ENCODE measurements at places on chromosomes 12 and 14.
A peak's percentile ranks its signal among the peaks of the same experiment; 100 is the strongest.

GRCh38 chr12:128820723-128821432, 2.9 kb downstream of the SLC15A4 start:
- no peak for DNase-seq

GRCh38 chr14:55107766-55108554, 21.1 kb upstream of the LGALS3 start:
- no peak for DNase-seq

DNA sequence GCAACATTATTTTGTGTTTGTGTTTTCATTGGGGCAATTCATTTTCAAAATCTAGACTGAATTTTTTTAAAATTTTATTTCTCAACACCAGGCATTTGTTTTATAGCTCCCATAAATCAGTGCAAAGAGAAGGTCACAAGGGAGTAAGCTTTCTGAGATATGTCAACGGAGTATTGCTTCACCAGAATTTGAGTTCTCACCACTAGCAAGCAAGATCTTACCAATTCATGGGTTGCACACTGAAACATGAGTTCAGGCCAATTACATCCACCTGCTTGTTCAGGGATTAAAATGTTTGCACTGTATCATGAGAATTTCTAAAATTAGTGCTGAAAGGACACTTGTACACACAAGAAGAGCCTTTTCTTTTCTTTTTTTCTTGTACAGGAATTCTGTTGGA, 121.9 kb downstream of the CAND1 start:
- DNase-seq, result no peak

DNA sequence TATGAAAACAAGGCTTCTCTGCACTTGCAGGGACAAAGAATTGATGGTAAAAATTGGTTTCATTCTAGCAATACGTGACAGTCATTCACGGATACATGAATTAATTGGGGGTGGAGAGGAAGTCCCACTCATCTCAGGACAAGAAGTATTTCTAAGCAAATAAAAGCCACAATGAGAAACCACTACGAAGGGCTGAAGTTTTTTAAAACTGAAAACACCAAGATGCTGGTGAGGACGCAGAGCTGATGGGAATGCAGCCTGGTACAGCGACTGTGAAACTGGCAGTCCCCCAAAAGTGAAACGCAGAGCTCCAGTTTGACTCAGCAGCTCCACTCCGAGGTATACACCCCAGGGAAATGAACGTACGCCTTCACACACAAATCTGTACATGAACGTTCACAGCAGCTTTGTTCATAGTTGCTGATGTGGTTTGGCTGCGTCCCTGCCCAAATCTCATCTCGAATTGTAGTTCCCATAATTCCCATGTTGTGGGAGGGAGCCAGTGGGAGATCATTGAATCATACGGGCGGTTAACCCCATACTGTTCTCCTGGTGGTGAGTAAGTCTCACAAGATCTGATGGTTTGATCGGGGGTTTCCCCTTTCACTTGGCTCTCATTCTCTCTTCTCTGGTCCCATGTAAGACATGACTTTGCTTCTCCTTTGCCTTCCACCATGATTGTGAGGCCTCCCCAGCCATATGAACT, 89.0 kb downstream of the SCARB1 start:
- peak; percentile 26 for DNase-seq

GRCh38 chr12:45388545-45388944, 172.7 kb downstream of the ANO6 start:
- DNase-seq, result peak; percentile 10

- DNase-seq, result peak; percentile 78
These were observed 835 bp downstream of the VEZT start for GRCh38 chr12:95218150-95219133.

GRCh38 chr12:54228471-54228870, 39.7 kb upstream of the SMUG1 start:
- DNase-seq, result no peak

GRCh38 chr12:19223695-19224094, 94.2 kb downstream of the PLEKHA5 start:
- DNase-seq, result no peak

GRCh38 chr12:12210416-12210815, 56.4 kb downstream of the LRP6 start:
- no peak for DNase-seq

DNA sequence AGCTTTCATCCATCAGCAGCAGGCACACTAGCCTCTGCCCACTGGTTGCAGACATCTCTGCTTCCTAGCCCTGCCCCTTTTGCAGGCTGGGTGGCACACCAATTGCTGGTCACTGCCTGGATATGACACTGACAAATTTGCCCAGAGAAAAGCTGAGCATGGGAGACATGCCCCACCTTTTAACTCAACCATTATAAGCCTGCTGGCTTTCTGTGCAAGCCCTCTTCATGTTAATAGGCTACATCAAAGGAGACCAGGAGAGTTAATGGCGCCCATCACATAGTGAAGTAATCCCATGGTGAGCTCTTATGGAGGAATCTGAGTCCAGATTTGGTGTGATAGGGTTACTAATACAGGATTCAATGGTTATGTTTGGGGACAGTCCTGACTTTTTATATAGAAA, 139.2 kb downstream of the KICS2 start:
- no peak for DNase-seq

DNA sequence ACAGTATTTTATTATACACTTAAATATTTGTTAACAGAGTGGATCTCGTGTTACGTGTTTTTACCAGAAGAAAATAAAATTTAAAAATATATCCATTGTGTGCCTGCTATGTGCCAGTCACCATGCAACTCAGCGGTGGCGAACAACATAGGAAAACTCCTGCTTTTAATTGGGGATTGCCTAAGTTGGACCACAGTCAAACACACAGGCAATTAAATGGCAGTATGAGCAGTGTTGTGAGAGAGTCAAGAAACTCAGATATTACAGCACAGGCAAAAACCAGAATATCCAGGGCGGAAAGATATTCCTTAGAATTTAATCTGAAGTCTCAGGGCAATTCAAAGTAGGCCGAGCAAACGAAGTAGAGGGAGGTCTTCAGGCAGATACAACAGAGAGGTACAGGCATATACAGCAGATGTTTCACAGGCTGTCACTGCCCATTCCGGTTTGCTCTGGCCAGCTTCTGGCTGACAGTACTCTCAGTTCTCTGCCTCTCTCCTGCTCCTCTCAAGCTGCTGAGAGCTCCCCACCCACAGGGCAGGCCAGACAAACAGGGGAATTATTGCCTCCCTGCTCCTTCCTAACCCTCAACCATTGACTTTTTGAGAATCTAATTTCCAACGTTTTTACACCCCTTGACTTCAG, 540.2 kb upstream of the TMEM132C start:
- DNase-seq, result no peak

DNA sequence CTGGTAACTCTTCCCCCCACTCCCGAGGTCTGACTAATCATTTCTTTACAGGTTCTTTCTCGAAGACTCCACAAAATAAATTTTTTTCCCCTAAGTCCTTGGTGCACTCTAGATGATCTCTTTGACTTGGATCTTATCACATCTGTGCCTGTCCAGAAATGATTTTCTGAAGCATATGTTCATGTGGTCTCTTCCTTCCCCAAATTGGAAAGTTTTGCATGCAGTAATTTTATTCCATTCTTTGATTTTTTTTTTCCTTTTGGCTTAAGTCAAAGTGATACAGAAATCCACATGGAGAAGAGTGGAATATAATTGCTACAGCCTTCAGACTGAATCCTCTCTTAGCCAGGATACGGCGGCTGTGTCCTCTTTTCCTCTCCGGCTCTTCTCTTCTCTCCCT, 213.3 kb downstream of the BMP4 start:
- no peak for DNase-seq

DNA sequence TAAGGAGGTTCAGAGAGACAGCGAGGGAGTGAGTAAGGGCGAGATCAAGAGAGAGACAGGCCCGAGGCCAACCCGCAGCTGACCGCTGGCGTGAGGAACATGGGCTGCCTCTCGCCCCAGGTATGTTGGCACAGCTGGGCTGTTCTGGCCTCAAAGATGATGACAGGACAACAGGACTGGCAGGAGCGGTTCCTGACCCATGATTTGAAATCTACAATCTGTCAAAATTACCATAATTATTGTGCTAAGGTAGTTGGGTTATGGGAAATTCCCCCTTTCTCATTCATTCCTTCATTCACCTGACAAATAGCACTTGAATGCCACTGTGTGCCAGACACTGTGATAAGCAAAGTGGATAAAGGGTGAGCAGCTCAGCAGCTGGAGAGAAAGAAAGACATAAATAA, 5.1 kb upstream of the ENDOU start:
- no peak for DNase-seq

GRCh38 chr12:74620921-74621320, 83.3 kb downstream of the ATXN7L3B start:
- no peak for DNase-seq

- DNase-seq, result no peak
These were observed 3.6 kb downstream of the KRT83 start for GRCh38 chr12:52317468-52318052.

- DNase-seq, result no peak
These were observed 28.0 kb downstream of the POLE start for GRCh38 chr12:132659146-132659545.

GRCh38 chr14:24990050-24990449, 59.9 kb downstream of the STXBP6 start:
- no peak for DNase-seq

DNA sequence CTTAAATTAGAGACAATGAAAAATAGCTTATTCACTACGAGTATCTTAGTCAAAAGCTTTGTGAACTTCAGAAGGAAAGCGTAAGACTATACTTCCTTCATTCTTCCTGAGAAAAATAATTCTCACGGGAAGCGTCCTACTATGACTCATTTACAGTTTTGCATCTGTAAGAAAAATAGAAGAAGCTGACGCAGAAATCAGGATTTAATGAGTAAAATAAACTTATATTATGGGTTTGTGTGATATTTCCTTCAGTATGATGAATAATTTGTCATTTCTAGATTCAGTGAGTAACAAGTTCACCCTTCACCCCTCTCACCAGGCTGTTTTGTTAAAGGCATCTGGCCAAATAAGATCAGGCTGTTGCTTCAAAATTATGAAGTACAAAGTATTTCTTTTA, 17.8 kb upstream of the PDE3A start:
- DNase-seq, result no peak

- DNase-seq, result no peak
These were observed 9.4 kb downstream of the ERP27 start for GRCh38 chr12:14928931-14929330.

DNA sequence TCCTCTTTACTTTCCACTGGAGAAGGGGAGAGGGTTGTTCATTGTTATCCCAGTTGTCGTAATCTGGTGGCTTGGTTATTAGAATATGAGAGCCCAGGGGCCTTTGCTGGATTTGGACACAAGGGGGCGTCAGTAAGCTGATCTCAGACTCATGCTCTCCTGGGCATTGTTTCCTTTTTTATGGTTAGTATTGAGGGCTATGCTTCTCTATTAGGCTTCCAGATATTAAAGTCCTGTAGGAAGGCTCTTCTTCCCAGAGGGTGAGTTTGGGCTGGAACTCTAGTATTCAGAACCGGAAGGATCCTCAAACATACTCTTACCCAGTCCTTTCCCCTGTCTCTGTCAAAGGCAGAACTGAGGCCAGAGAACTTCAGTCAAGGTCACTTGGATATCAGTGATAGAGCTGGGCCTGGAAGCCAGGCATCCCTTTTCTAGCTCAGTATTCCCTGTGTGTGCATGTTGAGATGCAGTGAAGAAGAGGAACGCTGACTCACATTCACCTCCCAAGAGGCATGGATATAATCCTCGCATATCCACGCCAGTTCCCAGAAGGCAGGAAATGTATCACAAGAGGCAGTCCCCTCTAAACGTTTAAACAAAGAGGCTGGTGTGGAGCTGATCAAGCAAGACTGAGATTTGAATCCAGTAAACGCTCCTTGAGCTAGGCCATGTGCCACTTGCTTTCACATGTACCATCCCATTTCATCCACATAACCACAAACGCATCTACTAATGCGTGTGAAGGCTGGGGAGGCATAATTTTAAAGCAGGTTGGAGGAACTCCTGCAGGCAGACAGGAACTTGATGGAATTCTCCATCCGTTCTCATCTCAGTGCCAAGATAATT, 41.6 kb downstream of the UBE3B start:
- DNase-seq, result peak; percentile 47

DNA sequence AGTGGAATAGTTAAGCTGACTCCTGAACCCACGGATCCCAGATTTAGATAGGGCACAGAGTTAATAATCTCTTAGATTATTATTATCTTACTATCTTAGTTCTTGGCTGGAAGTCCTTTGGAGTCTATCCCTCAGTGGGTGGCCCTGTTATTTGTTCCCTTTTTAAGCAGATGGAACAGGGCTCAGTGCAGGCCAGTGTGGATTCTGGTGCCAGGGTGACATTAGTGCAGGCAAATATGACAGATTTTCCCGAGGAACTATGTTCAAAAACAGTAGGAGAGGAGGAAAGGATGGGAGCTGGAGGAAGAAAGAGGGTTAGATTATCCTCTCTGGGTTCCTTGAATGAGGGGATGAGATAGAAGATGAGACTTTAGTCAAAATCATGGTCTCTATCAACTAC, 41.4 kb upstream of the CISTR start:
- no peak for DNase-seq

GRCh38 chr12:52564582-52564981, 9.1 kb downstream of the KRT74 start:
- no peak for DNase-seq

DNA sequence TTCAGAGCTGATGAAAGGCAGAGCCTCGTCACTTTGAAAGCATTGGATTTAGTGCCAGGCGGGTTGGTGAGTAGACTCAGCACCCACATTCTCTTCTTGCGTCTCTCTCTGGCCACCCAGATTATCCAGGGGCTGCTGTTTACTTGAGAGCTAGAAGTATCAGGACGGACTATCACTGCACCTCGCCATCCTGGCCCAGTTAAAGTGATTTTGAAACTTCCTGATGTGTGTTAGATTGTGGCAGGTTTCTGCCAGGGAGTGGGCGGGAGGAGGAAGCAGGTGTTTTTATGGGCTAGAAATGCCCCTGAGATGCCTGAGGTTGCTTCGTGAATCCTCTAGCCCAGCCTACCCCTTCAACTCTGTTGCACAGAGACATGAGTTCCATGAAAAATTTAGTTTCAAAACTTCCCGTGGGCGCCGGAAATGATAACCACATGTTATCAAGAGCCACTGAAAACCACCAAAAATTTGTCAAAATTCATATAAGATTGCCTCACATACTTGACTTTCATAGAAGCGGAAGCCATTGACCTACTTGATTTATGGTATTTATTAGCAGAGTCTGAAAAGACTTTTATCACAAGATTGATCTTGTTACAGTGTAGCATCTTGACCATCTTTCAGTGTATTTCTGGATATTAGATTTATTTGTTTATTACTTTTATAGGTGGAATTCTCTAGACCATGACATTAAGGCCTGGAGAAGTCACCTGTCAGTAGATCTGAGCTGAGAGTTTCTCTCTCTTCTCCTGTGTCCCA, 466.0 kb downstream of the RAD51B start:
- peak; percentile 72 for DNase-seq

- no peak for DNase-seq
These were observed 123.9 kb downstream of the PAX9 start for GRCh38 chr14:36785511-36785910.
